Pancreas (tissue), 10 donors: ENCODE measurements at places on chromosomes 16 and 17. TPM values are rescaled to one million over a fixed set of nuclear protein-coding genes. Genes with fewer than 3 reads are reported as not detected.

CBX2 gene
- total RNA-seq: 2.8 TPM

PLLP gene
- 15.7 TPM for total RNA-seq

HOXB2 gene
- total RNA-seq: 1.9 TPM

PMFBP1 gene
- total RNA-seq: 6.6 TPM

ATP2C2 gene
- total RNA-seq: 2.8 TPM

LAT gene
- total RNA-seq: 2.0 TPM

CYB5B gene
- total RNA-seq: 24.1 TPM

KCNG4 gene
- not detected for total RNA-seq

CDC6 gene
- total RNA-seq: 0.71 TPM

PRDM7 gene
- total RNA-seq: not detected

NATD1 gene
- total RNA-seq: 3.3 TPM

NLE1 gene
- total RNA-seq: 15.5 TPM

GRCh38 chr16:87601401-87601981, 817 bp upstream of the JPH3 start:
- DNase-seq: no peak

DNA sequence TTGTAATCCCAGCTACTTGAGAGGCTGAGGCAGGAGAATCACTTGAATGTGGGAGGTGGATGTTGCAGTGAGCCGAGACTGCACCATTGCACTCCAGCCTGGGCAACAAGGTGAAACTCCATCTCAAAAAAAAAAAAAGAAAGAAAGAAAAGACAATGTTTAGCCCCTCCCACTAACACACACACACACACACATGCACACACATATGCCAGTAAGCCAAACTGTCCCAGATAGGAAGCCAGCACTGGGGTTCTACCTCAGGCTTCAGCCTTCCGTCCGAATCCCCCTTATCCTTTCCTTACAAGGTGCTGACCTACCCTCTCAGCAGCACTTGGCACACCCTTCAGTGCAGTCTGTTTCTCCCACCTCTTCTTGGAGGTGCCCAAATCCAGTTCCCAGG, 8.7 kb upstream of the KCNH6 start:
- DNase-seq: no peak

GRCh38 chr16:50950955-50951354, 200.1 kb downstream of the SALL1 start:
- no peak for DNase-seq

- no peak for DNase-seq
These were observed 16.7 kb upstream of the PVALEF start for GRCh38 chr17:81148571-81148970.

DNA sequence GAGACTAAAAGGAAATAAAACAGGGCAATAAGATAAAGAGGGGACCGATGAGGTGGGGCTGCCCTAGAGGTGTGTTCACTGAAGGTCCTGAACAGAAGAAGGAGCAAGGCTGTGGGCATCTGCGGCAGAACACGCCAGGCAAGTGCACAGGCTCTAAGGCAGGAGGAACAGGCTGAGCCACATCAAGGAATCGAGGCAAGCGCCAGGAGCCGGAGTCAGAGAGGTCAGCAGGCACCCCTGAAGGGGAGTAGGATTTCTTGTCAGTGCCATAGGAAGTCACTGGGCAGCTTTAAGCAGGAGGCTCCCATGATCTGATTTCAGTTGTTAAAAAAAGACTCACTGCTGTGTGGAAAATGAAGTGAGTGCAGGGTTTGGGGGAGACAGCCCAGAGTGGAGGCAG, 186.5 kb downstream of the KATNIP start:
- no peak for DNase-seq

DNA sequence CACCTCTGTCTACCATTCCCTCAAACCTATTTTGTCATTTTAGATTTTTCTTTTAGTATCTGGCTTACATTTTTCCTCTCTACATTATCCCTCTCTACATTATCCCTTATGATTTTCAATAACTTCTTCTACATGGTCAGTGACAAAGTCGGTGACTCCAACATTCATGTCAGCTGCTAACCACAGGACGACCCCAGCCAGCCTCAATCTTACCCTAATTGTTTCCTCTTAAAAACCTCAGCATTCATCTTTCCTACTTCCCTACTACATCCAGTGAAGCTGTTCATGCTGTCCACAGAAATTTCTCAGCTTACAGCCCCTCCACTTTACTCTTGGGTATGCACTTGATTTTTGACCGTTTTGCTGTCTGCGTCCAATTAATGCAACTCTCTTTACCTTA, 8.3 kb downstream of the MYH10 start:
- DNase-seq: no peak

- DNase-seq: no peak
These were observed 2.1 kb downstream of the TEN1 start for GRCh38 chr17:75981019-75981615.

DNA sequence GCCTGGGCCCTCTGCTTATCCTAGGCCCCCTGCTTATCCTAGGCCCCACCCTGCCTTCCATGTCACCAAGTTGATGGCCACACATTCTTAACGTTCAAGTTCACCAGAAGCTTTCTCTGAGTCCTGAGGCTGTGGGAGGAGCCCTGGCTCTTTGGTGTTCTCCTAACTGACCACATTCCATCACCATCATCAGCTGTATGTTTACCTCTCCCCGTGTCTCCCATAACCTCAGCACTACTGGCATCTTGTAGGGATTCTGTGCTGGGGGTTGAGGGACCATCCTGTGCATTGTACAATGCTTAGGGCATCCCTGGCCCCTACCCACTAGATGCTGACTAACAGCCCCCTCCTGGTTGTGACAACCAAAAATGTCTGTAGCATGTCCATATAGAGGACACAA, 99.3 kb downstream of the NDE1 start:
- no peak for DNase-seq

- no peak for DNase-seq
These were observed 197.8 kb downstream of the CDH11 start for GRCh38 chr16:64924086-64924485.

DNA sequence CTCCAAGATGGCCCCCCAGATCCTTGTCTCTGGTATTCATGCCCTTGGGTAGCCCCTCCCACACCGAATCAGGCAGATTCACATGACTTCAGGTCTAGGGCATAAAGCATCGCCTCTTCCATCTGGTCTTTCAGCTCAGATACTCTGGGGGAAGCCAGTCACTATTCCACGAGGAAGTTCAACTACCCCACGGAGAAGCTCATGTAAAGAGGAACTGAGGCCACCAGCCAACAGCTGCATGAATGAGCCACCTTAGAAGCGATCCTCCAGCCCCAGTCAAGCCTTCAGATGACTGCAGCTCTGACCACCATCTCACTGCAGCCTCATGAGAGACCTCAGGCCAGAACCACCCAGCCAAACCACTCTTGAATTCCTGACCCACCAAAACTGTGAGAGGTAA, 54.1 kb downstream of the SOCS3 start:
- DNase-seq: no peak

GRCh38 chr17:1220346-1220745, 40.6 kb upstream of the ABR start:
- no peak for DNase-seq

DNA sequence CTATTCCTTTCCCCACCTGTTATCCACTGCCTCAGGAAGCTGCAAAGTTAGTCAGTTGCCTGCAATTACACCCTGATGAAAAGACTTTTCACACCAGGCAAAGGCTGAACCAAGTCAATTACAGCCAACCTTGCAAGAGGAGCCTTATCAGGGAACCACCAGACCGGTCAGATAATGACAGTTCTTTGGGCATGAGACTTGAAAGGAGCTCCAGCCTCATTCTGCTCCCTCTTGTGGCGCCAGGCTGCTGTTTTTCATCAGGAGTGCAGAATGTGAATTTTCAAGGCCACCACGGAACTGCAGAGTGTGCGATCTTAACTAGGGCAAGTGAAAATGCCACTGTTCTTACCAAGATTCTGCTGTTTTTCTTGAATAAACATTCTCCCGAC, 22.5 kb downstream of the DNAI2 start:
- DNase-seq: peak; percentile 48

DNA sequence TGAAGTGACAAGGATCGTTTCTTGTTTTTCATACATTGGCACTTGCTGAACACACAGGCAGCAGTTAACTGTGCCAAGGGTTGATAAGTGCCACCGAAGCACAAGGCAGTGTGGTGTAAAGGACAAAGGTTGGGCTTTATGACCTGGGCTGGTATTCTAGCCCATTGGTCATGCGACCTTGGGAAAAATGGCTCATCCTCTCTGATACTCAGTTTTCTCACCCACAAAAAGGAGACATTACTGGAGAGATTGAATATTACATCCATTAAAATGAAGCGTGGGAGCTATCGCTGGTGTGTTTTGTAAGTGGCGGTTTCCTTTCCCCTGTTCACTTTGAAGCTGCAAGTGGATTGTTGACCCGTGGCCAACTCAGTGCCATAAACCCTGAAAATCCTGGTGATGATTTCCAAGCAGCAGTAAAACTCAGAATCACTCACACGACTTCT, 216.9 kb downstream of the HAPSTR1 start:
- DNase-seq: no peak

DNA sequence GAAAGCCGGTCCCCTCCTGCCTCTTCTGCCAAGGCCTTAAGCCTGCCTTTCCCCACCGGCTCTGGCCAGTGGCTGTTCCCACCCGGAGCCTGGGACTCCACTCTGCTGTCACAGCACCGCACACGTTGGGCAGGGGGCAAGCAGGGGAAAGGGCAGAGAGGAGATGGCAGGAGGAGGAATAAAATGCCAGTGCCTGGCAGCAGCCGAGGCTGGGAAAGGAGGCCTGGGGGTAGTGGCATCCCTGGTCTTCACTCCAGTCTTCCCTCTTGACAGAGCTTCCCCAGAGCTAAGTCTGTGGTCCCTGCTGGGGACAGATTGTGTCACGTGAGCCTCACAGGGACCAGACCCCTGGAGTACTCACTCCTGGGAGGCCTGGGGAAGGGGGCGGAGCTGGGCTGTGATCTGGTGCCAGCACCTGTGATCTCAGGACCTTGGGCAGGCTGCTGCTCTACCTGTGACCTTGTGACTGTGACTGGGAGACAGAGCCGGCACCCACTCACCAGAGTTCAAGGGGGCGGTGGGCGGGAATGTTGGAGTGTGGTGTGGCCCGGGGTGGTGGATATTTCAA, 97.2 kb upstream of the GSE1 start:
- DNase-seq: peak; percentile 91
